Activated CD8-positive, alpha-beta T cell treated with anti-CD3 and anti-CD28 coated beads, Interleukin-2, amount 10 ng/mL, durations not matched to agents 7 days and 5 days (primary cell): ENCODE measurements at places on chromosomes 16 and 17. TPM values are rescaled to one million over a fixed set of nuclear protein-coding genes. Genes with fewer than 3 reads are reported as not detected.

DNA sequence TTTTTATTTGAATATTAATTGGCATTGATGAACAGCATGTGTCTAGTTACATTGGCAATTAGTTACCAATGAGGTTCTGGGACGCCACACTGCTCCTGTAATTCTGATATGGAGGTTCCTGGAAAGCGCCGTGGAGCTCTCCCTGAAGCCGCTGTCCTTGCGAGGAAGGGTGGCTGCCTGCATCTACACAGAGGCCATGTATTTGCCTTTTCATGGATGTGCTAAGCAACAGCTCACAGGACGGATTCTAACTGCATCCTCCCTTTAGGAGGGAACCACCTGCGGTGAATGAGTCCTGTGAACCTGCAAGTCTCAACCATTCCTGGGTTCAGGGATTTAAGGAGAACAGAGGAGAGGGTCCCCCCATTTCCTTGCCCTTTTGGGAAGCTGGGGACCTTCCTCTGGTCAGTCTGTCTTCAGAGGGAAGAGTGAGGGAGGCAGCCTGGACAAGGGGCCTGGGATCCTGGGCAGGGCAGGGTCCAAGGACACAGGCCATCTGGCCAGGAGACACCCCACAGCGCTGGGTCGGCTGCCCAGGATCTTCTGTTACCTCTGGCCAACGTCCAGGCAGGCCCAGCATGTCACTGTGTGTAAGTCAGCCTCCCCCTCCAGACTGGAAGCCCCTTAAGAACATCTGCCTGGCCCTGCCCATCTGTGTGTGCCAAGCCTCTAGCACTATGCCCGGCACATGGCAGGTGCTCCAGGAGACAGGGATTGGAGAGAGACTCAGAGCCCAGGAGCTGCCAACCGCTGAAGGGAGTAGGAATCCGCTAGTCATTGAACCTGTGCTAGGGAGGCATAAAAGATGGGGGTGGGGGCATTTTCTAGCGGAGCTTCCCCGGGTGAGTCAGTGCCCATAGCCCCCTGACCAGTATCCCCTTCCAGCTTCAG, 314.1 kb upstream of the TNRC6C start:
- no peak for DNase-seq

GRCh38 chr16:68313116-68313515, 2.3 kb downstream of the PRMT7 start:
- DNase-seq = no peak

P2RX5 gene
- total RNA-seq = 7.8 TPM

DNA sequence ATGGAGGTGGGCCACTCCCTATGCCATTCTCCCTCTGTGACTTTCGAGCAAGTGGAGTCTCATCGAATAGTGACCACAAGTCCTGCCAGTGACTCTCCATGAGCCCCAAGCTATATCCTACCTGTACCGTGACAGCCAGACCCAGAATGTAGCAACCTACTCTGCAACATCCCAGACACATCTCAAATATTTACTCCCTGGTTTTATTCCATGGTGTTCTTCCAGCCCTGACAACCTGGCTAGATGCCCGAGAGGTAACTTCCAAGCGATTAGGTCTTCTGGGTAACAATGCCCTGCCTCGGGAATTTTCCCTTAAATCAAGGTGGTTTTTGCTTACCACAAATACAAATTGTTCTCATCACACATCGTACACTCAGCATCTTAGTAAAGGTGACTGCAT, 211.7 kb downstream of the ZFHX3 start:
- DNase-seq = no peak

C16orf96 gene
- 0.13 TPM for total RNA-seq
